ENCODE measurements at places on chromosomes 12 and 14.

DNA sequence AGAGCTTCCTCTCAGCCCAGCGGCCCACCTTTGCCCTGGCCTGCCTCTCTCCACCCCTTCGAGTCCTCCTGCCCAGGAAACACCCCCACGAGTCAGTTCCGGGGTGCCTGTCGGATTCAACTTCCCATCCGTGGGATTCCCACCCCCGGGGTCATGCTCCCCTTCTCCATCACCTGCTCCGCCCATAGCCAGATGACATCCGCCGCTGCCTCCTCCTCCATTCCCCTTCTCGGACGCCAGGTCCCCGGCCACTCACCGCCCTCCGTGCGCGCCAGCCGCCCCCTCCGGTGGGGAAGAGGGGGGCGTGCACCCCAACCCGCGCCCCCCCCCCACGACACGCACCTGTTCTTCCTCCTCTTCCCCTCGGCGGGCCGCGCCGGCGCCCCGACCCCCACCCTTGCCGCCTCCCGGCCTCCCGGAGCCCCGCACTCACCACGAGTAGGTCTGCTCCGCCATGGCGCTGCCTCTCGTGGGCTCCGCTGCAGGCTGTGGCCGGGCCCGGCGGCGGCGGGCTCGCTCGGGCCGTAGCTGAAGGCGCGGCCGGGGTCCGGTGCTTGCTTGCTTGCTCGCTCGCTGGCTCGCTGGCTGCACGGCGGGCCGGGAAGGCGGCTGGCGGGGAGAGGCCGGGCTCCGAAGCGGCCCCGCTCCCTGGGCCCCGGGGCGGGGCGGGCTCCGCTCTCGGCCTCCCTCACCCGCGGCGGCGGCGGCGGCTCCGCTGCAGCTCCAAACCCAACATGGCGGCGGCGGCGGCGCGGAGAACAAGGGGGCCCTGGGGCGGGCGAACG is 554 bp downstream of the SPPL3 start:
- DNase-seq: peak; percentile 38

DNA sequence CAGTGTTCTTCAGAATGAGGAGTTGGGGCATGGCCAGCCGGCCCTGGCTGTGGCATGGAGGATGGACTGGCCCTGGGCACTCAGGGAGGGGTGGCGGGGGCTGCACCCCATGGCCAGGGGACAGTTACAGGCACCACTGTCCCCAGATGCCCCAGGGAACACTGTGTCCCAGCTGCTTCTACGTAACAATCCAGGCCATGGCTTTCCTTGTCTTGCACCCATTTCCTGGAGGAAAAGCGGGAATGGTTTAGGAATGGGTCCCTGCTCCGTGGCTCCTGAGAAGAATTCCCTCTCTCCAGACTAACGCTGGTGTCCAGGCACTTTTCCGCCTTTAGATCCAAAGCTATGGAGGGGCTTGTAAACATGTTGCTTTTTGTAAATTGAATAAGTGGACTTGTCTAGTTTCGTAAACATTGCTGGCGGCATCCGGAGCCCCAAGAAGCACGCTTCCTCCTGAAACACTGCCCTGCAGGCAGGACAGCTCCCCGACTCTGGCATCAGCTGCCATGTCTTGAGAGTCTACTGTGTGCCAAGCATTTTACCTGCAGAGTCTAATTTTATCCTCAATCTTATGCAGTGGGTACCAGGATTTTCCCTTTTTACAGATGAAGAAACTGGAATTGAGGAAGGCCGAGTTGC is 238.3 kb downstream of the SLC41A2 start:
- DNase-seq: no peak

- DNase-seq: no peak
Observed at GRCh38 chr14:58899317-58899713, 261.6 kb downstream of the DACT1 start.

- no peak for DNase-seq
Observed at GRCh38 chr12:47231456-47231855, 151.7 kb upstream of the AMIGO2 start.

GRCh38 chr12:119179335-119180021 is 747 bp downstream of the HSPB8 start:
- no peak for DNase-seq

GRCh38 chr12:25558586-25558985 is 5.5 kb upstream of the LMNTD1 start:
- no peak for DNase-seq

DNA sequence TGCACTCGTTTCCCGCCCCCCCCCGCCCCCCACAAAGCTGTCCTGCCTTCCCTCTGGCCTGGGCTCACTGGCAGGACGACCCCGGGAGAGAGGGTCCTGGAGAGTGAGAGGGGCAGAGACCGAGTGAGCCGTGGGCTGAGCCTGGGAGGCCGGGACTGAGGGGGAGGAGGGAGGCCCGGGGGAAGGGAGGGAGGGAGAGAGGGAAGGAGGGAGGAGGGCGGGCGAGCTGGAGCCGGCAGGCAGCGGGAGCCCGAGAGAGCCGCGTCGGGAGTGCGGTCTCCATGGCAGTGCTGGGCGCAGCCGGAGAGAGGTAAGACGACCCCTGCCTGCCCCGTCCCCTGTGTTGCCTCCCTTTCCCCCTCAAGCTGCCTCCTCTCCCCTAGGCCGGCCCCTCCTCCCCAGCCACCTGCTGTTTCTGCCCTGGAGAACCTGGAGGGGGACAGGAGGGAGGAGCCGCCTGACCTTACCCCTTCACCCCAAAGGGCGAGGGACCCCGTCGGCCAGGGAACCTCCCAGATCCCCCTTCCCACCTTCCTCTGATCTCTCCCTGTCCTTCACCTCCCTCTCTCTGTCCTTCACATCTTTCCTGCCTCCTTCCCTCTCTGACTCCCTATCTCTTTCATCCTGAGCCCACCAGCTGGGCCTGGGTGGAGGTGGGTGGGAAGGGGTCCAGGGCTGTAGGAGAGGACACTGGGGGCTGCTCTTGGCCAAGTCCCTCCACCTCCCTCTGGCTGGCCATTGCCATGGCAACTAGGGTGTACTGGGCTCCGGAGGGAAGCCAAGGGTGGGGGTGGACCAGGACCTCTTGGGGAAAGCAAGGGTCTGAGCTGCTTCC is at the start of gene GPR162:
TSS of gene GPR162 (plus strand) at position 231 of the 835 bp plus-strand sequence. CDS start 2,078 bp downstream, outside the sequence.
- DNase-seq: no peak

DNA sequence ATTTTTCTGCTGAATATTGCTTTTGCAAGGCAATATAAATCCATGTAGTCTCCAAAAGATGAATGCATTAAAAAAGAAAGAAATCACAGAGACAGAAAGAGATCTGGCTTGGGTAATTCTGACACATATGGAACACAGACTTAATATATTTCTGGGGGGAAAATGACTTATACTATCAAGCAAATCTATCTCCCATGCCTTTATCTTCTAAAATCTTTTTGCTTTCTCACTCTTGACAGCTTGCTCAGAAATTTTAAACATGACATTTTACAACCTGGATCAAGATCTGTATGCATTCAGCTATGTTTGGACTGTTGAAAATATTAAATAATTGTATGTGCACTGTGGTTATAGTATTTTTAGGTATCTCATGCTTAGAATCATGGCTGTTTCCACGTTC is 73.0 kb downstream of the KITLG start:
- DNase-seq: no peak

GRCh38 chr12:14986449-14986848 is 13.6 kb downstream of the PDE6H start:
- DNase-seq: no peak

GRCh38 chr14:38205119-38205813 is 2.4 kb upstream of the SSTR1 start:
- no peak for DNase-seq

GRCh38 chr14:59213368-59214315 is 25.2 kb downstream of the DAAM1 start:
- DNase-seq: no peak

GRCh38 chr12:119117936-119118335 is 60.8 kb upstream of the HSPB8 start:
- DNase-seq: no peak

- DNase-seq: no peak
Observed at GRCh38 chr12:45557016-45557415, 172.5 kb upstream of the ARID2 start.

DNA sequence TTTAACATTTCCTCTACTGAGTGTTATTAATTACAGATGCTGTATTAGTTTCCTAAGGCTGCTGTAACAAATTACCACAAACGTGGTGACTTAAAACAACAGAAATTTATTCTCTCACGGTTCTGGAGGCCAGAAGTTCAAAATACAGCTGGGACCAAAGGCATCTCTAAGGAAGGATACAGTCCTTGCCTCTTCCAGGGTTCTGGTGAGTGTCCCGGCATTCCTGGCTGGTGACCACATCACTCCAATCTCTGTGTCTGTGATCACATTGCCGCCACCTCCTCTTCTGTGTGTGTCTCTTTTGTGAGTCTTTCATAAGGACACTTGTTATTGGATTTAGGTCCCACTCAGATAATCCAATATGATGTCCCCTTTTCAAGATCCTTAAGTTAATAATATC is 85.1 kb upstream of the CCDC198 start:
- no peak for DNase-seq

DNA sequence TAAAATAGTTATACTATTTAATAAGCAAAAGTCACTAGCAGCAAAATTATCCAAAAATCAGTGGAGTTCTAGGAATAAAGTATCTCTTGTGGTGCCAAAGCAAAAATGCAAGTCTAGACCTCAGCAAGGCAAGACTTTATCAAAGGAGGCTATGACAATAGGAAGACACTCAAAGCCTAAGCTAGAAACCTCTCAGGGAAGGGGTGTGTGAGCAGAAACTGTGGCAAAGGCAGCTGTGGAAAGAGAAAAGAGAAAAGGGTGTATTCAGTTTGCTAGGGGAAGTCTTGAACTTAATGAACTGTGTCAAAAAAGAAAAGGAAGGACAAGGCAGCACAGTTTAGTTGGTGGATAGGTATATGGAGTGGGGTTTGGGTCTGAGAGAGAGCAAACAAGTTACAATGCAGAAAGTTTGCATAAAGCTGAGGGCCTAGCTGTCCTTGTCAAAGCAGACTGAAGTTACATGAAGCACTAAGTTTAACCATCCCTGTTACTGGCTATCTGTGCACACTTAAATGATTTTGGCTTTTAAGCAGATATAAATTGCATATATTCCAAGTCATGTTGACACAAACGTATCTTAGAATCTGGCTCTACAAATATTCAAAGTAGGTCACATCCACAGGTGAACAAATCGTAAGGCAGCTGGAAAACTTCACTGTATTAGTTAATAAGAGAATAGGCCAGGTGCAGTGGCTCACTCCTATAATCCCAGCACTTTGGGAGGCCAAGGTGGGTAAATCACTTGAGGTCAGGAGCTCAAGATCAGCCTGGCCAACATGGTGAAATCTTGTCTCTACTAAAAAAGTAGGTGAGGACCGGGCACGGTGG is 31.0 kb upstream of the AMN1 start:
- no peak for DNase-seq

- DNase-seq: no peak
Observed at GRCh38 chr12:50257236-50258166, 25.8 kb downstream of the LIMA1 start.

DNA sequence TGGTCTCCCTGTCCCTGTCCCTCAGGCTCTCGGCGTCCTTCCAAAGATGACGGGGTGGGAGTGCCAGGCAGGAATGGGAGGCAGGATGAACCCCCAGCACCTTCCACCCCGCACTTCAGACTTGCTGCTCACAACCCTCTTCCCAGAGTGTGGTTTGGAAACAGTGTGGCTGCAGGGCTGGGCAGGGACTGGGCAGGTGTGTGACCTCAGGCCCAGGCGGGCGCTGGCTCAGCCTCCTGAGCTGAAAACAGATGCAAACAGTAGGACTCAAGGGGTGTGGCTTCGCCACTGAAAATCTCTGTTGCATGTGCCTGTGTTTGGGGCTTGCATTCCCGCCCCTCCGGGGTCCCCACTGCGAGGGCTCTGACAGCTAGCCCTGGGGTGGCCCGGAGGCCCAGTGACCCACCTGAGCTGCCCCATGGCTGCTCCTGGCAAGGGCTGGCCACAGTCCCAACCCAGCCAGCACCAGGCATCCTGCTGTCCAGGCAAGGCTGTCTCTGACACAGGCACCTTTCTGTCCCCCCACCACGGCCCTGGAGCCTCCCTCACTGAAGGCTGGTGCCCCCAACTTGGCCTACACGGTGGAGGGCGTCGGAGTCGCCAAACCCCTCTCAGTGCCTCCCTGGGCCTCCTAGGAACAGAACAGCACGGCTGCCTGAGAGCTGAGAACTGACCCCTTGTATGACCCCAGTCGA is 46.1 kb downstream of the BEGAIN start:
- no peak for DNase-seq

- no peak for DNase-seq
Observed at GRCh38 chr12:124750787-124751471, 112.7 kb downstream of the SCARB1 start.

DNA sequence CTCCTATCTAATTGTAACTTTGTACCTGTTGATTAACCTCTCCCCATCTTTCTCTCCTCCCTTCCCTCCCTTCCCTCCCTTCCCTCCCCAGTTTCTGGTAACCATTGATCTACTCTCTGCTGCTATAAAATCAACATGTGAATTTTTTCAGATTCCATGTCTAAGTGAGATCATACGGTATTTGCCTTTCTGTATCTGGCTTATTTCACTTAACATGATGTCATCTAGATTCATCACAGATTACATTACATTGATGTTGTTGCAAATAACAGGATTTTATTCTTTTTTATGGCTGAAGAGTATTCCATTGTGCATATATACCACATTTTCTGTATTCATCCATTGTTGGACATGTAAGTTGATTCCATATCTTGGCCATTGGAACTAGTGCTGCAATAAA is 68.0 kb upstream of the FBXO33 start:
- DNase-seq: no peak

GRCh38 chr12:57370696-57371095 is 60.1 kb downstream of the R3HDM2 start:
- DNase-seq: no peak

DNA sequence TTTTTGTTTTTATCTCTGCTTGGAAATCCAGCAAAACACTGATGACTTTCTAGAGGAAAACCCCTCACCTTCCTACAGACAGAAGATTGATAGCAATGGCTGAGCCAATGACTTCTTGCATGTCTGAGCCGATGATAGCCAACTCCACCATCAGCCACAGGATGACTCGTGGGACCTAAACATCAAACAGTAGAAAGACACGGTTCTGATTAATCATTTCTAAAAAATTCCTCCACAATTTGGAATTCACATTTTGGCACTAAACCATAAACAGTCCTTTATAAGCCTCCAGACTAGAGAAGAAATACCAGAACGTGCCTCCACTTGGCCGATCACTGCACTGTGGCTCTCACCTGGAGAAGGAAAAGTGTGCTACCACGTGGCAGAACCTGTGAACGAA is 25.9 kb downstream of the SLC11A2 start:
- no peak for DNase-seq

DNA sequence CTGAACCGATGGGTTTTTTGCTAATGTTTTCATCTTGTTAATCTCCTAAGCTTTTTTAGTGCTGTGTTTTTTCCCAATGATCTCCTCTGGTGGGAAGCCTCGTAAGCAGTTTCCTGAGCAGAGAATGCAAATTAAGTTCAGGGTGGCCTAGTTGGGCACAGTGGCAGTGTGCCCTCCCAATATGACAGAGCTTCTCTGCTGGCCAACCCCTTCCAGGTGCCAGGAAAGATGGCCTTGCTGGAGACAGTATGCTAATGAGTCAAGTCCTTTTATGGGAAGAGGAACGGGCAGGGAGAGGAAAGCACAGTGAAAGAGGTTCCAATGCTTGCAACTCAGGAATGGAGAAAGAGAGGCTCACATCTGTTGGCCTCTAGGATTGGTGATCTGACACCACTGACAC is 115.8 kb downstream of the GCH1 start:
- no peak for DNase-seq
